Endothelial cell (in vitro differentiated cells): ENCODE measurements at places on chromosomes 12 and 14.
A peak's percentile ranks its signal among the peaks of the same experiment; 100 is the strongest.

DNA sequence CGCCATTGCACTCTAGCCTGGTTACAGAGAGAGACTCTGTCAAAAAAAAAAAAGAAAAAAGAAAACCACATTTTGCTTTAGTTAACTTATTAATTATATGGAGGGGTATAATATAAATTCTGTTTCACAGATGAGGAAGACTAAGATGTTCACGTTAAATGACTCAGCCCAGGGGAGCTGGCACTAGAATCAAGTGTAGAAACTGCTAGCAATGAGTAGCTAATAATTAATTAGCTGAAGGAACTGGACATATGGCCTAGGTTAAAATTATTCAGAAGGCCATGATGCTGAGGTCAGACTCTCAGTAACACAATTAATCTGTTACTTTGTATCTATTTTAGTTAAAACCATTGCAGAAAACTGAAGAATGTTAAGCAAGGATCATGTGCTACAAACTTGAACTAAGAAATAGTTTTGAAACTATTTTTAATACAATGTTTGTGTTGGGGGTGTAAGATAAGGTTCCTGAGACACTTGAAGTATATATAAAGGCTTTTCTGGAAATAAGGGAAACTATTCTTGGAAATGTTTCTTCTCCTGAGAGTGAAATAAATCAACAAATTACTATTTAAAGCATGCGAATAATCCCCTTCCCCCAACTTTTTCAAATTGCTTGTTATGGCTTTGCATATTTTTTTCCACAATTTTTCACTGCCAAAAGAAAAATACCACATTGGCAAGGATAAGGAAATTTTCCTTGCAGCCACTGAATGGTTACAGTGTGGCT lies 589.3 kb downstream of the SOX5 start:
- DNase-seq: no peak

- no peak for DNase-seq
These were observed 182.7 kb upstream of the LMO3 start for GRCh38 chr12:16788506-16789203.

DNA sequence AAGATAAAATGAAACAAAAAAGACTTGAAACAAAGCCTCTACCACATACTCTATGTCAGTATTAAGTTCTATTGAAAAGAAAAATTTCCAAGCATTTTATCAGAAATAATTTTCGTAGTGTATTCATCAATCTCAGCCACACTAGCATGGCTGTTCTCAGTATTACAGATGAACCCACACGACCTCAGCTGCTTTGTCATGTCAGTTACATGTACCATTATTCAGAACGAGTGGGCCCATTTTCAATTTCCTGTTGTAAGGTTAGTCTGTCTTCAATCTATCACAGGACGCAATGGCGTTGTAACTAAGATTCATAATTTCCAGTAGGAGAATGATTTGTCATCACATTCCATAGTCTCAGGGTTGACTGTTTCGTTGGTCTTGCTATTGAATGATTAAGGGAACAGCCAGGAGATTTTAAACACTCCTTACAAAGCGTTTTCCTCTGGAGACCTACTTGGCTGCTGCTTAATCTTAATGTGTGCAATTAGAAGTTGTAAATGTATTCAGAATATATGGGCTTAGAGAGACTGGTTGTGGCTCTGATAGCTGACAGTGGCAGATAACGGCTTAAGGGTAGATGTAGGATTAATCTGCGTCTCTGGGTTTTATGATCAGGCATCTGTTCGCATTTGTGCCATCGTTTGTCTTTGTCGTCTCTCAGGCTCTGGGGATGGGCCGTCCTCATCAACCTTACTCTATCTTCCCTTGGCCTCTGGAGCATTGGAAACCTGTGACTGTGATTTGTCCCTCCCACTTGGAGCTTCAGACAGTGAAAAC lies 65.4 kb downstream of the GLT1D1 start:
- DNase-seq: no peak

- DNase-seq: no peak
These were observed 150.9 kb upstream of the FRMD6 start for GRCh38 chr14:51500776-51501175.

- no peak for DNase-seq
These were observed 32.1 kb downstream of the NCKAP5L start for GRCh38 chr12:49796155-49796554.

DNA sequence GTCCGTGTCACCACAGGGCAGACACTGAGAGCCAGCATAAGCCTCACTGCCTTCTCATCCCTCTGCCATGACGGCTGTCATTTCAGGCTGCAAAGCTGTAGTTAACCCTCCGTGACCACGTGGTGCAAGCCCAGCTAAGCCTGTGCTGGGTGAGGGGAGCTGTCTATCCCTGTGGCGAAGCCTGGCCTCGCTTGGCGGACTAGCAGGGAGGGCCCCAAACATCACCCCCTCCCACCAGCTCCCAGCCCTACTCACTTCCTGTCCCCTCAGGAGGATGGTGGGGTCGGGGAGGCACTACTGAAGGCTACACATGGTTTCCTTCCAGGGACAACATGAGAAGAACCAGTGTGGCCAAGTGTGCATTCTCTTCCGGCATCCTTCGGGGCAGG lies 88.2 kb downstream of the CHGA start:
- no peak for DNase-seq

DNA sequence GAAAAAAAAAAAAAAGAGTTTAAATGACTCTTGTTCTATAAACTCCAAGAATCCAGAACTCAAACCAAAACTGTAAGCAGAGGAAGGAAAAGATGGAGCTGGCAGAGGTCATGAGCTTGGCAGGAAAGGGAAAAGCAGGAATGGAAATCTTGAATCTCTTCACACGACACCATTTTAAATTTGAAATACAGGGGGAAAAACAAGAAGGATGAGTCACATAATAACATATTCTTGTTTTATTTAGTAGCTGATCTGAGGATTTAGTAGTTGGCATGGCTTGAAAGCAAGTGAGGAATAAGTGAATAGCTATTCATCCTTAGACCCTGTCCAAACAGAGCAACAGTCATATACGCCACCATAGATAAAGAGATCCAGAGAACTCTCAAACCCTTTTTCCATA lies 35.0 kb downstream of the EPS8 start:
- DNase-seq: no peak

GRCh38 chr12:4177262-4177661 lies 96.3 kb upstream of the CCND2 start:
- DNase-seq: no peak

GRCh38 chr14:22070119-22070982 lies 396.7 kb upstream of the OR4E1 start:
- peak; percentile 7 for DNase-seq

DNA sequence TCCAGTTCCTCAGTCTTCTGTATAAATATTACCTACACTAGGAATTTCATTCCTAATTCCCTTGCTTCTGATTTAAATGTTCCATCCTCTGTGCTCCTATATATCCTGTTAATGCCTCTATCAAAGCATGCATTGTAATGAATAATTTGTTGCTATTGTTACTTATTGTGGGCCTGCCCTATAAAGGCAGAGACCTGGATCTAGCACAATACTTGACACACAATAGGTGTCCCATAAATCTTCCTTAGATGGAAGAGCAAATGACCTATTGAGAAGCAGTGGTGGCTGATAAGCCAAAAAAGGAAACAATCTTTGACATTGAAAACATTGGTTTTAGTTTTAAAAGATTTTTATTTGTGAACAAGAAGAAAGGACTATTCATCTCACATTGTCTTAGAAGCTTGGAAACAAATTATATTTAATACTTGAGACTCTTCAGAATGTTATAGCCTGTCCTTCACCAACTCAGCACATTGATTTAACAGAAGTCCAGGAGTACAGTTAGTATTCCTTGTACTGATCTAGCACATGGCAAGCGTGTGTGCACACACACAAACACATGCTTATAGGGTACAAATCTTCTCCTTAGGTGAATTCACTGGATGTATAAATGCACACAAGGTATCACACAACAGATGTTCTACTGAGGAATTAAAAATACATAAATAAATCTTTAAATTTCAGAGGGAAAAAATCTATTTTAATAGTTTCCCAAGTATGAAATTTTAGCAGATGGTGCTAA lies 135.9 kb downstream of the DUSP6 start:
- no peak for DNase-seq

GRCh38 chr14:104972301-104973134 lies 5.7 kb downstream of the AHNAK2 start:
- DNase-seq: no peak

GRCh38 chr12:100290016-100290415 lies 23.0 kb downstream of the SCYL2 start:
- no peak for DNase-seq

DNA sequence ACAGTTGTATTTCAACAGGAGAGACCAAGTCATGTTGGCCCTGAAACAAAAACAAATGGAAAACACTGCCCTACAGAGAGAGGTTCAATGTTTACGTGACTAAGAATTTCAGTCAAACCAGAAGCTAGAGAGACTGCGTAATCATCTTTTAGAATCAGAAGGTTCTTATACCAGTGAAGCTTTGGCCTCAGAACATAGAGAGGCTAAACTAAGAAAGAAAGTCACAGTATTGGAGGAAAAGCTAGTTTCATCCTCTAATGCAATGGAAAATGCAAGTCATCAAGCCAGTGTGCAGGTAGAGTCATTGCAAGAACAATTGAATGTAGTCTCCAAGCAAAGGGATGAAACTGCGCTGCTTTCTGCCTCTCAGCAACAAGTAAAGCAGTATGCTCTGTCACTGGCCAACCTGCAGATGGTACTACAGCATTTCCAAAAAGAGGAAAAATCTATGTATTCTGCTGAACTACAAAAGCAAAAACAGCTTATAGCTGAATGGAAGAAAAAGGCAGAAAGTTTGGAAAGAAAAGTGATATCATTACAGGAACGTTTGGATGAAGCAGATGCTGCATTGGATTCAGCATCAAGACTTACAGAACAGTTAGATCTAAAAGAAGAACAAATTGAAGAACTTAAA lies 32.5 kb upstream of the NUAK1 start:
- DNase-seq: no peak

- DNase-seq: peak; percentile 72
These were observed 159.8 kb upstream of the DAAM1 start for GRCh38 chr14:59028476-59029202.

DNA sequence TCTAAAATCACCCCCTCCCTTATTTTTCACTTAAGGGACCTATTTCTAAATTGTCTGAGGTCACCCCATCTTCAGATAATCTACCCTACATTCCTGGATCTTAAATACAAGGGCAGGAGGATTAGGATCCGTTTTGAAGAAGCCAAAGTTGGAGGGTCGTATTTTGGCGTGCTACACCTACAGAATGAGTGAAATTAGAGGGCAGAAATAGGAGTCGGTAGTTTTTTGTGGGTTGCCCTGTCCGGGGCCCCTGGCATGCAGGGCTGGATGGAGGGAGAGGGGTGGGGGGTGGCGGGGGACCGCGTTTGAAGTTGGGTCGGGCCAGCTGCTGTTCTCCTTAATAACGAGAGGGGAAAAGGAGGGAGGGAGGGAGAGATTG lies 300 bp upstream of the CCND2 start:
- no peak for DNase-seq

DNA sequence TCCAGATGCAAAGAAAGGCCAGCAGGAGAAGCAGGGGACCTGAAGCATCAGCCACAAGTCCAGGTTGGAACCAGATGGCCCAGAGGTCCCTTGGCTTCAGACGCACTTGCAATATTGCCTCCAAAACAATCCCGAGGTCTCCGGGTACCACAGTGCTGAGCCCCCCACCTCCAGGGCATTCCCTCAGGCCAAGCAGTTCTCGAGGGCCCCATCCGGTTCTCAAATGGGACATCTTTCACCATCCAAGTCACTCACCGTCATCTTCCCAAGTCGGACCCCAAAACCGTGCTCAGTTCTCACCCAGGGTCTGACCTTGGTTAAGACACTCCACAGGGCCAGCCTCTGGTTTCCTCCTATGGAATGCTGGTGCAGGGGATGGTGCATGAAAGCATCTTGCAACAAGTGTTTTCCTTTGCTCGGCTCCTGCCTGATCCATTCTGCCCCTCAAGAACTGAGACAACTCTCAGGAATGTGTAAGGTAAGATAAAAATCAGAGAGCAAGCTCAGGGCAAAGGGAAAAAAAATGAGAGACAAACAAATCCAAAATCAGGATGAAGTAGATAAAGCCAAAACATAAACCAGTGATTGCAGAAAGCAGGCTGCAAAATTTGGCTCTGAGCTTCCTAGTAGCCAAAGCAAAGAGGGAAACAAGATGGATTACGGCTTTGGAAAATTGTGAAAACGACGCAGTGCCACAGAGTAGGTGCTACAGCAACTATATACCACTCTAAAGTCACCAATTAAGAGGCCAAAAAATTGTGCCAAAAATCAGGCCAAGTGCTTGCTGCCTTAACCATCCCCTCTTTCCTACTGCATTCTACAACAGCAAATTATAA lies 8.0 kb downstream of the NCOR2 start:
- DNase-seq: no peak

GRCh38 chr12:14171106-14171505 lies 189.7 kb upstream of the GRIN2B start:
- DNase-seq: no peak

DNA sequence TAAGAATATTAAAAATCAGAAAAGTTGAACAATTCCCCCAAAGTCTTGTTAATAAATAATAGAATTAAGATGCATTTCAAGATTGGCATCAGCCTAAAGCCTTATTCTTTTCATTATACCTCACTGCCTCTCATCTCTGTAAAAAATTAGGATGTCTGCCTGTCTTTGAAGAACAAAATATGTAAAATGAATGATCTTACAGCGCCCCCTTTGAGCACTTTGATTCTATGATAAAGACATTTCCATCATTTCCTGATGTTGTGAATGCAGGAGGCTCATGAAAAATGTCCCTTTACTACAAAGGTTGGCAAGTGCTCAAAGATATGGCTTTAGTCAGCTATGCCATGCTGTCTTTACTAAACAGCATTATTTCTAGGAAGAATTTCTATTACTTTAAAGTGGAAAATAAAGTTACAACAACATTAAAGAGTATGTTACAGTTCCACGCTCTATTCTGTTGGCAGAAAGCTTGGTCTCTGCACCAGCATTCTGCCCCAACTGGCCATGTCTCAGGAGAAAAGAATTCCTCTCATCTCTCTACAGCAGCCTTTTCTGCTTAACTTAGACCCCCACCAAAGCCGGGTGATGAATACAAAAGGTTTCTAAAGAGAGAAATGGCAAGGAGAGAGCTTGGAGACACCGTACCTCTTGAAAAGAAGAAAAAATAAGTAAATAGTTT lies 95.1 kb downstream of the LLPH start:
- DNase-seq: no peak

- no peak for DNase-seq
These were observed 30.7 kb upstream of the HDAC7 start for GRCh38 chr12:47850153-47851084.

GRCh38 chr12:124017064-124017463 lies 44.0 kb downstream of the ZNF664 start:
- no peak for DNase-seq

- no peak for DNase-seq
These were observed 1042.4 kb downstream of the AACS start for GRCh38 chr12:126107659-126108058.
